ENCODE measurements at places on chromosomes 3 and 15.
A peak's percentile ranks its signal among the peaks of the same experiment; 100 is the strongest.

GRCh38 chr3:57851304-57851703 lies 95.2 kb downstream of the SLMAP start:
- DNase-seq = no peak

- no peak for DNase-seq
These were observed 778.0 kb downstream of the AGBL1 start for GRCh38 chr15:86857701-86858100.

DNA sequence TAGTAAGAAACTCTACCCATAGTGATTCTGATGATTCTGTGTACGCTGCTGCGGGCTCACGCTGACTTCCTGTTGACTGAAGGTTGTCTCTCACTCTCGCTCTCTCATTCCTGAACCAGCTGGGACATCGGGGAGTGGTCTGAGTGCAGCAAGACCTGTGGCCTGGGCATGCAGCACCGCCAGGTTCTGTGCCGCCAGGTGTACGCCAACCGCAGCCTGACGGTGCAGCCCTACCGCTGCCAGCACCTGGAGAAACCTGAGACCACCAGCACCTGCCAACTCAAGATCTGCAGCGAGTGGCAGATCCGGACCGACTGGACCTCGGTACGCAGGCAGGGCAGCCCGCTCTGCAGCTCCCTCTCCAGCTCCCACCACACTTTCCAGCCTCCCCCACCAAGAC lies 63.6 kb upstream of the NR2E3 start:
- DNase-seq = no peak

GRCh38 chr3:38165722-38166387 lies 518 bp downstream of the OXSR1 start:
- DNase-seq = no peak

- DNase-seq = no peak
These were observed 109.0 kb downstream of the SAMMSON start for GRCh38 chr3:70108546-70108945.

DNA sequence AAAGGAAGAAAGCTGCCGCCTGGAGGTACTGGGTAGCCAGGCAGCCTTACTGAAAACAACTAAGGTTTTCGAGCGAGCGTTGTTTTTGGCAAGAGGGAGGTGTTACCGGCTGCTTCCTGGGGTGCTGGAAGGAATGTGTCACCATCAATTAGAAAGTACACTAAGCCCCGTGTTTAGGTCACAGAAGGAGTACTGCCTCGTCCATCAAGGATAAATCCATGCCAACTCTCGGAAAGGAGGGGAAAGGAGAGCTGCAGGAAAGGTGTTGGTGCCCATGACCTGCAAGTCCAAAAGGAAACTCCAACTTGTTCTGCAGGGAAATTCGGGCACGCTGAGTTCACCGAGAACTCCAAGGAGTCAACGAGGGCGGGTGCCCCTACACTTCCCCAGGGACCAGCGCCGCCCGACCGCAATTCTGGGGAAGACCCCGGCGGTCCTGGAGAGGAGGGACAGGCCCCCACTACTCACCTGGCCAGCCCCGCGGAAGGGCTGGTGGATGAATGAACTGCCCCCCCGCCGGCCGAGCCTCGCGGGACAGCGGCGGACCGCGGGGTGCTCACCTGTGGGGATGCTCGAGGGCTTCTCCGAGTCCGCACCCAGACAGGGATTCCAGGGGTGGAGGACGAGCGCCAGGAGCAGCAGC lies 542 bp downstream of the PLOD2 start:
- DNase-seq = peak; percentile 87

DNA sequence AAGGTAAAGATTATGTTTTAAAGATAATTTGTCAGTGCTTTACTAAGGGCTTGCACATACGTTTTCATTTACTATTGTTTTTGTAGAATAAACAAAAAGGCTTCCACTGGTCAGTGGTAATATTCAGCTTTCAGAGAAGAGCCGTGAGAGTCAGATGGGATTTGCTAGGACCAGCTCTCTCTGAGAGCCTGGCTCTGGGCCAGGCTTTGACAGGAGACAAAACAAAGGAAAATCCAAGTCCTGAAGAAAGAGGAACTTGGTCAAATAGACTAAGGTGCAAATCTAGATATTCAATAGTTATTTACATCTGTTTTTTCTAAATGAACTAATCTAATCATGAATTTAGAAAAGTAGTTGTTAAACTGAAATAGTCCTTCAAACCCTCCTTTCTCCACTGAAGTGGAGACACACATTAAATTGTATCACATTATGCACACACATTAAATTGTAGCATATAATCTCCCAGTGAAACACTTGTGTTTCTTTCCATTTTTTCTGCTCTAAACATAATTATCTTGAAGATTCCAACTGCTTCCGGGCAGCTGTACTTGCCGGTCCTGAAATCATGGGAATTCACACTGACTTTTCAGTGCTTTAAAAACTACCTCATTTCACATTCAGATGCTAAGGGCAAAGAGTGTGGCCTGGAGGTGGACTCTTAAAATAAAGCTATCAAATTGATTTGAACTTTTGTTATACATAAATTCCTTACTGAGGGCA lies 55.1 kb upstream of the FILIP1L start:
- DNase-seq = no peak

DNA sequence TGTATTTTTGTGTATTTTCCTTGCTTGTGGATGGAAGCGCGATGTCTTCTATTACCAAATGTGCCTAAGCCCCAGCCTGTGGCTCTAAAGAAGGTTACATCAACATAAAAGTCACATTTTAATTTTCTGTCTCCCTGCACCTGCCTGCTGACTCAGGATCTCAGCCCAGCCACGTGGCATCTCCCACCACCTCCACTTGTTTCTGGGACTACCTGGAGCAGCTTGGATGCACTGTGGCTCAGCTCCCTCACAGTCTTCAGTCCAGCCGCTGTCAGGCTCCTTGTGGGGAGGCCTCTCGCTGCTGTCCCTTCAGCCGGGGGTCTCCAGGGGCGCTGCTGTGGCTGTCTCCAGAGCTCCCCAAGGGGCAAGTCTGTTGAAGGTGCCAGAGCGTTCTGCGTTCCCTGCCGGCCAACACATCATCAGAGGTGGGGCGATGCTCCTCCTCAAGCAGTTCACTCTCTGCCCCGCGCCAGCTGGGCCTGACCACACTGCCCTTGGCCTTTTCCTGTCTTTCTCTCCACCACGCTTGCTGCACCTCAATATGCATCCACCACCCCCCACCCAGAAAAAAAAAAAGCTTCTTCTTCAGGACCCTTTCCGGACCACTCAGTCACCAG lies 47.7 kb upstream of the BDH1 start:
- no peak for DNase-seq

GRCh38 chr15:76340198-76340802 lies 3.7 kb downstream of the ISL2 start:
- peak; percentile 55 for DNase-seq

- DNase-seq = no peak
These were observed 9.5 kb upstream of the CSPG4 start for GRCh38 chr15:75721923-75722870.

- DNase-seq = peak; percentile 53
These were observed 419.2 kb downstream of the OCA2 start for GRCh38 chr15:27679731-27680471.

- DNase-seq = peak; percentile 99
These were observed 328.9 kb upstream of the TBL1XR1 start for GRCh38 chr3:177525987-177526712.

- peak; percentile 13 for DNase-seq
These were observed 6.7 kb downstream of the KNSTRN start for GRCh38 chr15:40388941-40389823.

- no peak for DNase-seq
These were observed 150.9 kb downstream of the FMN1 start for GRCh38 chr15:33043636-33044035.

DNA sequence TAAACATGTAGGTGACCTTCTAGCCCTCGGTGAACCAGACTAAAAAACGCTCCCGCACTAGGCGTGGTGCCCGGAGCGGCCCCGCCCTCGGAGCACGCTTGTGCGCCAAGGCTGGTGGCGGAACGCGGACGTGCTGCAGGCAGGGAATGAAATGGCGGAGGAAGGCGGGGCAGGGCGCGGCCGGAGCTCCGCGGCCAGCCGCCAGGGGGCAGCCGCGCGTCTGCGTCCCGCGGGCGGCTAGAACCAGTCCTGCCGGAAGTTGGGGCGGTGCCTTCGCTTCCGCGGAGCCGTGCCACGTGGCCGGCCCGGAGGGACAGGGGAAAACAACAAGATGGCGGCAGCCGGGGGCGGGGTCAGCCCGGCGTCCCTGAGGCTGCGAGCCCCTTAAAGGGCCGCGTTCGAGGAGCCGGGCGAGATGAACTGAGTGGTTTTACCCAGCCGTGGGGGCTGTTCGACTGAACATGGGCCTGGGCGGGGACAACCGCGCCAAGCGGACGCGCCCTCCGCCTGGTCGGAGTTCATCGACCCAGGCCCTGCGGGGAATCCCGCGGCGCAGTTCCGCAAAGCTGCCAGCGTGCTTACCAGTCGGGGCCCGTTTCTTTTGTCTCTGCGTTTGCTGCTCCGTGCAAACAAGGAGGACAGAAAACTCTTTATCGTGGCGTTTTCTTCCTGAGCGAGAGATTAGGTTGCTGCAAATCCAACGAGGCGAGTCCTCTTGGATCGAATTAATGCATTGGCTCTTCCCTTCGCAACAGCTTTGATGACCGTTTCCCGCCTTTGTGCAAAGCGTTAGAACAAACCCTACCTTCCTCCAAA lies 90.9 kb upstream of the CHD2 start:
- peak; percentile 97 for DNase-seq

DNA sequence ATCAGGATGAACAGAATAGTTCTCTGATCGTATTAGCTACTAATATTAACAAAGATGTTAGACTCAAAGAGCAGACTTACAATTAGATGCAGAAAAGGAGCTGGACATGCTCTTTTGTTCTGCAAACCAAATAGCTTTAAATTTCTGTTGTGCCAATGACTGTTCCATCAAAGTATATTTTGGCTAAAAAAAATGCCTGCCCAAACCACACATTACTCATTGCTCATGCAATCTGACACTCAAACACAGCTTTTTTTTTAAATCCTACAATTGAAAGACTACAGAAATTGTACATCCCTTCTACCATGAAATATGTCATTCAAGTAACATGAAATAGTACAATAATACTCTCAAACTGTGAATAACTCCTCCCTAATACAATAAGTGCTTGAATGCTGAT lies 48.6 kb downstream of the SHOX2 start:
- DNase-seq = no peak

- no peak for DNase-seq
These were observed 36.6 kb downstream of the CPN2 start for GRCh38 chr3:194314388-194315068.

- no peak for DNase-seq
These were observed 60.7 kb downstream of the ABI3BP start for GRCh38 chr3:100932491-100932890.

DNA sequence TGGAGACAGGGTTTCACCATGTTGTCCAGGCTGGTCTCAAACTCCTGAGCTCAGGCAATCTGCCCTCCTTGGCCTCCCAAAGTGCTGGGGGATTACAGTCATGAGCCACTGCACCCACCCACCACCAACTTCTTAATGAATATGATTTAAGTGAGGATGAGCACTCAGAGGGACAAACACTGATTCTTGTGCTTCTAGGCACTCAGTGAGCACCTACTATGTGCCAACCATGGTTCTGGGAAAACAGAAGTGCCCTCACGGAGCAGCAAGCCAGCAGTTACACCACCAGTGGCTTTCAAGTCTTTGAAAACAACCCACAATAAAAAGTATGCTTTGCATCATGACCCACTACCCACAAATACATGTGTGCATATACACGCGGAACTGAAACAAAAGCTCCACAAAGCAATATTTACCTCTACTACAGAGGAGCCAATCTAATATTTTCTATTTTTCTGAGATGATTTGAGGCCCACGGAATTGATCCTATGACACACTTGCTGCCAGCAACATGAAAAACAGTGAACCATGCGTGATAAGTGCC lies 91.9 kb downstream of the MEGF11 start:
- no peak for DNase-seq

DNA sequence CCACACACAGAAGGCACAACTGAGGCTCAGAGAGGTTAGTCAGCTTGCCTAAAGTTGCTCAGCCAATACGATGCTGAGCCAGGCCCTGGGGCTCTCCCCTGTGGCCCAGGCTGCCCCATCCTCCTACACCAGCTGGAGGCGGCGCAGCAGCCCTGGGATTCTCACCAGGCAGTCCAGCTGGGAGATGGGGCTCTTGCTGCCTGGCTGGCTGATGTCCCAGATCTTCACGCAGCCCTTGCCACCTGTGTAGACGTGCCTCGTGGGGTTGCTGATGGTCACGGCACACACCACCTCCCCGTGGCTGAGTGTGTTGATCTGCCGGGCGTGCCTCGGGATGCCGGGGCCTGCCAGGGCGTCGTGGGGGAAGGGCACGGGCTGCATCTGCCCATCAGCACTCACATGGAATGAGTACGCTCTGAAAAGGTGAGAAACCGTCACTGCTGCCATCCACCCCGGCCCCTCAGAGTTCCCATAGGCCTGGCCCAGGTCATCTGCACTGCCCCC lies 42.8 kb downstream of the TLE3 start:
- no peak for DNase-seq

DNA sequence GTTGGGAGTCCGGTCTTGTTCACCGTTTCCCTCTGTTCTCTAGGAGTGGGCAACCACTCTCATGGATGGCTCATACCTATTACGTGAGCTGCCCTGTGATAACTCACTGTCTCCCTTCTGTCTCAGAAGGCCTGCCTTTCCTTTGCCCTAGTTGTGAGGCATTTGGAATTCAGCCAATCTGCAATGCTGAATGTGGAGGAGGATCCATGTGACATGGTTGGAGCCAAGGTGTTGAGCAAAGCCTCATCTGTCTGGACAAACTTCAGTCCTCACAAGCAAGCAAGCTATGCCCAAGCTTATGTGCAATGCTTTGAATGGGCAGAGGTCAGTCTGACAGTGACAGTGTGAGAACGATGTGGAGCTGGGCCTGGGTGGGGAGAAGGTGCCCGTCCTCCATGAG lies 37.8 kb upstream of the ATP10A start:
- peak; percentile 60 for DNase-seq

GRCh38 chr3:149417174-149417573 lies 39.7 kb upstream of the TM4SF1 start:
- no peak for DNase-seq

DNA sequence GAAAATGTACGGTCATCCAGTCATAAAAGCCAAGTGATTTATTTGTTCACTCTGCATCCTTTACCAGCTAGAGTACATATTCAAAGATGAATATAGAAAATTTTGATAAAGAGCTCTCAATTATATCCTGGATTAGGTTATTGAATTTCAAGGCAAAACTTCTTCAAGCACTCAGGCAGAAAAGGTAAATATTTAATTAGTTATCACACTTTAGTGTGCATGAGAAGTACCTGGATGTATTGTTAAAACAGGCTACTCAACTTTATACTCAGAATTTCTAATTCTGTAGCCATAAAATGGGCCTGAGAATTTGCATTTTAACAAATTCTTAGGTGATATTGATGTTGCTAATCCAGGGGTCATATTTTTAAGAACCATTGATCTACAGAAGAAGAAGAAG lies 45.3 kb downstream of the ILDR1 start:
- DNase-seq = no peak

- peak; percentile 12 for DNase-seq
These were observed 45.9 kb upstream of the TMEM115 start for GRCh38 chr3:50405249-50405648.

Measured in fibroblast of lung (primary cell).